Activated CD4-positive, alpha-beta T cell treated with anti-CD3 and anti-CD28 coated beads, Interleukin-2, amount 10 ng/mL, durations not matched to agents 24 days and 14 days (primary cell): ENCODE measurements at places on chromosomes 13 and 19.

DNA sequence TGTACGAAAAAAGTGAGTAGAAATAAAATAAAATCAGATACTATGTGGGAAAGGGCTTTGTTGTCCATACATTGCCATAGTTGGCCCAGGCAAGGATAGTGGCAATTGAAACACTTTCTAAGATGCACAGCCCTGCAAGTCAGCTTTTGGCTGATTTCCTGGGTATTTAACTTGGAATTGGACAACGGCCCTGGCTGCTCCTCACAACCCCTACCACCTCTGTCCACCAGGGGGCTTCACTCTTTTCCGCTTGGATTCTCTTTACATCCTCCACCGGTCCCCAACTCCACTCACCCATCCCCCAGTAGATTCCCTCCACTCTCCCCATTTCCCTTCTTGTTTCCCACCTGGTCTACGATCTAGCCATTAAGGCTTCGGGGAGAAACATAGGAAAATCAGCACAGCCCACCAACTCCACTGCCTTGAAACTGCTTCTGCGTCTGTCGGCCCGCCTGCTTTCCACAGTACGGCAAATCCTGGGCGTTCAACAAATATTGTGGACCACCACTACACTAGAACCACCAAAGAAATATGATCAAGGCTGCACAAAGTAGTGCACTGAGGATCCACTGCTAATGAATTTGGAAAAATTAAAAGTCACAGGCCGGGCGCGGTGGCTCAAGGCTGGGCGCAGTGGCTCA lies 48.6 kb upstream of the GTF3A start:
- DNase-seq = peak; percentile 84

DNA sequence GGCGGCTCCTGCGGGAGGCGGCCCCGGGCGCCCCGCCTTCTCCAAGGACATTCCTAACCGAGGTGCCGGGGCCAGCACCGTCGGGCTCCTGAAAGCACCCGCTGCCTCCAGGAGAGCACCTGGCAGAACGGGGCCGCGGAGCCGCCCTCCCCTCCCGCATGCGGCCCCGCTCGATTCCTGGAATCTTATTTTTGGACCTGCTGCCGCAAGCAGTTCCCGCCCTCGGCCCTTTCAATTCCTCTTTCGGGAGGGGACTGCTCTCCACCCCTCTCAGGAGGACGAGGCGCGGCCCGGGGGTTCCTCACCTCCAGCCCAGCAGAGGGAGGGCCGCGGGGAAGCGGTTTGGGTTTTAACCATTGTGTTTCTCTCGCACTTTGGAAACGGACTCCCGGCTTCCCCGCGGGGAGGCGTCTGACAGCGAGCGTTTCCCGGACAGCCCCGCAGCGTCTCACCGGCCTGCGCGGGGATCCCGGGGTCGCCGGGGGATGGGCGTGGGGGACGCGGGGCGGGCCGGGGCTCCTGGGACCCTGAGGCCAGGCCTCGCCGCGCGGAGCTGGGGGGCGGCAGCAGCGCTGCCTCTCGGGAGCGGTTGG lies 849 bp downstream of the GAS6 start:
- DNase-seq = peak; percentile 68

DNA sequence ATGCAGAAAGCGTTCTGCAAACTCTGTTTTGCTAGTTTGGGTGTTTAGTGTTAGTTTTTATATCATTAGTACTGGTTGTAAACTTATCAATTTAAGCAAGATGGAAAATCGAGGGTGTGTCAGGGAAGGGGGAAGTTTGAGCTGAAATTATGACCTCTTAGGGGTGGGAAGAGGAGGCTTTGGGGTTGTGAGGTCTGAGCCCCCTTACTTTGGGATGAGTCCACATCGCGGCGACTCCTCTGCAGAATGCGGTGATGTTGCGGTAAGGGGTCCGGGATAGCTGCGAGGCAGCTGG lies 743 bp upstream of the NDUFS7 start:
- DNase-seq = no peak

DNA sequence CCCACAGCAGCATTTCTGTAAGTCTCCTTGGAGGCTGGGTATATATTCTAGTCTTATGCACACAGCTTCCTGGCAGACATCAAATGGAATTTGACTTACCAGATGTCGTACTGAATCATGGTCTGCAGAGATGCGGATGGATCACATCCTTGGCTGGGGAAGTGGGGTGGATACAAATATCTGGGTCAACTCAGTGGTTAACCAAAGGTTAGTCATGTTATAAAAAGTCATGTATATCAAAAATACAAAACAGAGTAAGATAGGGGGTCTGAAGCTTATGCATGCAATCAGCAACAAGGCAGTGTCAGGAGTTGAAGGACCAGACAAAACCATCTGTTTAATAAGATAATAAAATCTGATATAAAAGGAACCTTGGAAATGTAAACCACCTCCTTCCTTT lies 61.9 kb downstream of the WASF3 start:
- DNase-seq = no peak

GRCh38 chr13:31043957-31044356 lies 111.5 kb downstream of the TEX26 start:
- DNase-seq = peak; percentile 60

GRCh38 chr19:51784922-51785690 lies 9.9 kb upstream of the FPR3 start:
- peak; percentile 68 for DNase-seq

DNA sequence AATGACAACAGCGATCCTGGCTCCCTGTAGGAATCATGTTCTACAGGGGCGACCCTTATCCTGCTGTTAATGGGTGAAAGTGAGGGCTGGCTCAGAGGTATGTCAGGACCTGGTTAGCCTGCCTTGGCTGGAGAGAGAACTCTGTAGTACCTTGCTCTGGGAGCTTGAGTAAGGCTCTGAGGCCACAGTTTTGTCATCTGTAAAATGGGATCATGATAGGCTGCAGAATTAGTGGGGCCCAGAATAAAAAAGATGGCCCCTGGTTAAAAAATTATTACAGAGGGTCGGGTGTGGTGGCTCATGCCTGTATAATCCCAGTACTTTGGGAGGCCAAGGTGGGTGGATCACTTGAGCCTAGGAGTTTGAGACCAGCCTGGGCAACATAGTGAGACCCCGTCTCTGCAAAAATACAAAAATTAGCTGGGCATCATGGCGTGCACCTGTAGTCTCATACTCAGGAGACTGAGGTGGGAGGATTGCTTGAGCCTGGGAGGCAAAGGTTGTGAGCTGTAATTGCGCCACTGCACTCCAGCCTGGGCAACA lies 10.5 kb upstream of the SAMD1 start:
- no peak for DNase-seq

DNA sequence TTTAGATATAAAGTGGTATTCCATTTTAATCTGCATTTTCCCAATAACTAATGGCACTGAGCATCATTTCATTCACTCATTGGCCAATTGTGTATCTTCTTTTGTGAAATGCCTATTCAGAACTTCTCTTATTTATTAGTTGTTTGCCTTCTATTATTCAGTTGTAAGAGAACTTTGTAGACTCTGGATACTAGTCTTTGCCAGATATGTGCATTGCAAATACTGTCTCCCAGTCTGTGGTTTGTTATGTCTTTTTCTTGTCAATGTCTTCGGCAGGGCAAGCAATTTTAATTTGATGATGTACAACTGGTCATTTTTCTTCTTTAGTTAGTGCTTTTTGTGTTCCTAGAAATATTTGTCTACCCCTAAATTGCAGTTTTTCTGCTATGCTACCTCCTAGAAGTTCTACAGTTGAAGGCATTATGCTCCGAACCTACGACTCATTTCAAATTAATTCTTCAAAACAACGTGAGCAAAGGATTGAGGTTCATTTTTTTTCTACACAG lies 115.9 kb downstream of the TSHZ3 start:
- peak; percentile 4 for DNase-seq

DNA sequence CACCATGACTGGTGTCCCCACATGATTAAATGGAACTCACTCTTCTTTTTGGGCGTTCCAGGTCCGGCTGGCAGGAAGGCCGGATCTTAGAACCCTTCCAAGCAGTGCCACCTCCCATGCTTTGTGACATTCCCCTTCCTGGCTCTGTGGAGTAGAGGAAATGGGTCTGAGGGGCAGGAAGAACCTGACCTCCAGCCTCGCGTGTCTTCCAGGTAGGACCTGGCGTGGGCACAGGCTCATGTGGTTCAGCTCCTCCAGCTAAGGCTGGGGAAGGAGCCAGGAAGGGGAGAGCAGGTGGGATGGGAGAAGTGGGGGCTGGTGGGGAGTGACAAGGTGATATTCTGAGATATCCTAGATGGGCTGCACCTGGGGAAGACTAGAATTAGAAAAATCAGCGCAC lies 2.1 kb downstream of the TMEM255B start:
- DNase-seq = no peak

DNA sequence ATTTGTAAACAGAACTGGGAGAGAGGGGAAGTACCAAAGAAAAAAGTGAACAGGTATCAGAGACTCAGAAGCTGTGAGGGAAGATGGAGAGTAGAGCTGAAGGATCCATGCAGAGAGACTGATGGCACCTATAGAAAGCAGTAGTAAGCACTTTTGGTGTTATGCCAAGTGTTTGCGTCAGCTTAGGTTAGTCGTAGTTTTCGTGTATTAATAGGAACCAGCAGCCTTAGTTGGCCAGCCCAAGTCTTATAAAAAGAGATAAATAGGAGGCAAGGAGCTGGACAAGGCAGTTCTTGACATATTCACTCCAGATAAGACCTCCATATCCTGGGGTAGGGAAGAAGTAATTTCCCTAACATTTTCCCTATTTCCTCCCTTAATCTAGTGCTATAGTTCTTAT lies 214.2 kb downstream of the OXGR1 start:
- DNase-seq = no peak

GRCh38 chr13:75224053-75224742 lies 257.8 kb downstream of the TBC1D4 start:
- no peak for DNase-seq

DNA sequence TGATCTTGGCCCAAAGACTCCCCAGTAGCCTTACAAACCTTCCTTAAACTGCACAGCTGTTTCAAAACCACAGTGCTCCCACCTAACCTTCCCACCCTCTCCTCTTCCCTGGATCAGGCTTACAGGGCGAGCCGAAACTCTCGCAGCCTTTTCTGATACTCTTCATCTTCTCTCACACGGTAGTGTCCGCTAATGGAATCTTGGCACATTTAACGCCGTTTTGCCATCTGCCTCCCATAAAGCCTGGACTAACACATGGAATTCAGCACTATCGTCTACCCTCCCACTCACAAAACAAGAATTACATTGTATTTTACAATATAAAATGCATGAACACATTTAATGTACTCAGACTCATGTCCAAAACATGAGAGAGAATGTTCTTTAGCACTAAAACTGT lies 135.9 kb downstream of the RAP2A start:
- DNase-seq = no peak

DNA sequence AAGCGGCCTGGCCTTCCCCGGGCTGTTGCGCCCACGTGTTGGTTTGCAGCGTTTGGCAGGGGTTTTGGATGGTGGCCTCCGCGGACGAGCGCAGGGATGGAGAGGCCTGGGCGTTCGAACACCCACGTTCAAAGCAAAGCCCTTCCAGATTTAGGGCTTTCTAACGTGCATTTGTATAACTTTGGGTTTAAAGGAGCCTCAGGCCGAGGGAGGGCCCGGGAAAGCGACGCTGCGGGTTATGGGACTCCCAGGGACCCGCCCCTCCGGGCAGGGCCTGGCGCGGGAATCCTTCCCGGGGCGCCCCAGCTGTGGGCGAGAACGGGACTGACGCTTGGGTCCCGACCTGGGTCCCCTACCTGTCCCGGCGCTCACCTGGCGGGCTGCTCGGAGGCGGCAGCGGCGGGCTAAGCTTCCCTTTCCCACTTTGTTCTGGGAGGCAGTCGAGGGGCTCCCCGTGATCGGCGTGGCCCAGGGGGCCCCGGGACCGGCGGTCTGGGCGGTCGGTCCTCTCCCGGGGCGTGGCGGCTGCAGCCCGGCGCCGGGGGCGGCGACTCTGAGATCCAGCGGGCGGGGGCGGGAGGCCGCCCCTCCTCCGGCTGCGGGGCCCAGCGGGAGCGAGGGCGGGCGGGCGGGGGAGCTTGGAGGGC lies at the start of gene FBXO17:
Gene FBXO17, minus strand, starts transcription at position 529 of the 647 bp plus-strand sequence. CDS start 25,423 bp downstream, outside the sequence.
- no peak for DNase-seq

GRCh38 chr13:98025480-98026025 lies 72.1 kb downstream of the IPO5 start:
- DNase-seq = no peak

DNA sequence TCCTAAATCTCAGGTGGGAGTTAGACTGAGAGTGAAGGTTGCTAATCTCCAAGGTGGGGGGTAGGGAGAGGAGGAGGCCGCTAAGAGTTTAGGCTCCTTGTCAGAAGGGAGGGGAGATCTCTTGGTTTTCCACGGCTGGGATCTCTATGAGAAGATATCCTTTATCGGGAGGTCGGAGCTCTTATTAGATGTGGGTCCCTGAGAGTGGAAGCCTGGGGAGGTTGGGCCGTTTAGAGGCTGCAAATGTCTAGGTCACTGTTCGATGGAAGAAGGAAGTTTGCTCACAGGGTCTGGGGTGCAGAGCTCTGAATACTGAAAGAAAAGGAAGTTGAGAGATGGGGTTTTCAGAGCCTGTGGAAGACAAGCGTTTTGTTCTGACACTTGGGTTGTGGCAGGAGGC lies 3.8 kb downstream of the MYADM start:
- DNase-seq = peak; percentile 65

DNA sequence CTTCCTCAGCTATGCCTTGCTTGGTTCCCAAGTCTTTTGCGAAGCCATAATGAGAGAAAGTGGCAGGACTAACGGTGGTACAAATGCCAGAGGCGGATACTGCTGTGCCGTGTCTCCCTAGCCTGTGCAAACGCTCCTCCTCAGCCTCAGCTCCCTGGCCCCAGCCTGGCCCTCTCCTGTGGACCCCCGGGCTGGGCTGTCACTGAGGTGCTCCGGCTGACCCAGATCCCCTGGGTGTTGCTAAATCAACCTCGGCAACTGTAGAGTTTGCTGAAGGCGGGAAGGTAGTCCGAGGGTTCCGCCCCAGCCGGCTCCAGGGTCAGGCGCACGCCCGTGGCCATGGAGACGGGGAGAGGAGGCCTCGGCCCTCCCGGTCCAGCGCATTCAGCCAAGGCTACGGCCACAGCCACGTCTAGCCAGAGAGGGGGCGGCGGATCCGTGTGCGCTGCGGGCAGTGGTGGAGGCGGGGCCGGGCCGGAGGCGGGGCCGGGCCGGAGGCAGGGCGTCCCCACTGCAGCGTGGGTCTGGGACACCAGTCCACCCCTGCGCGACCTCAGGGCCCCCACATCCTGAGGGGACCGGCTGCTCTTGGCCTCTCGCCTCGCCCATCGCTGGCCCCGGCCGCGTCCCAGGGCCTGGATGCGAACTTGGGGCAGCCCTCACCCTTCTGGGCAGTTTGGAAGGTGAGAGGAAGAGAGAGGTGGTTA lies 16.4 kb upstream of the ZNF492 start:
- DNase-seq = no peak

GRCh38 chr19:13064092-13064489 lies 38.6 kb downstream of the LYL1 start:
- DNase-seq = no peak

GRCh38 chr19:48872884-48873475 lies 759 bp downstream of the PPP1R15A start:
- DNase-seq = peak; percentile 94

DNA sequence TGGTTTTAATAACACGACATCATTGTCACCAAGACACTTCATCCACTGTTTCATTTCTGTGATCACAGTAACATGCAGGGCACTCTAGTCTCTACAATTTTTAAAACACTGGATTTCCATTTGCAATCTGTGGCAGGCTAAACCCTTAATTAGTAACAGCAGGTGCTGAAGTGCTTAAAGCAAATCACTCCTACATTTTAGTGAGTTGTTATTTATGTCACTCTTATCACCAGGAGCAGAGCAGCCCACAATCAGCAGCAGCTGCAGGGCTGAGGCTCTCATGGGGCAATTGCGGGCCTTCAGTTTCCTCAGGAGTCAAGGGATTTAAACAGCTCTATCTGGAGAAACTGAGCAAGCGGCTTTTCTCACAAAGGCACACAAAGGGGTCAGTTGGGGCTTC lies 1.6 kb downstream of the SOHLH2 start:
- DNase-seq = no peak

GRCh38 chr13:105764486-105764885 lies 771.0 kb downstream of the EFNB2 start:
- no peak for DNase-seq
